ENCODE measurements at places on chromosomes 4 and X.
A peak's percentile ranks its signal among the peaks of the same experiment; 100 is the strongest.

DNA sequence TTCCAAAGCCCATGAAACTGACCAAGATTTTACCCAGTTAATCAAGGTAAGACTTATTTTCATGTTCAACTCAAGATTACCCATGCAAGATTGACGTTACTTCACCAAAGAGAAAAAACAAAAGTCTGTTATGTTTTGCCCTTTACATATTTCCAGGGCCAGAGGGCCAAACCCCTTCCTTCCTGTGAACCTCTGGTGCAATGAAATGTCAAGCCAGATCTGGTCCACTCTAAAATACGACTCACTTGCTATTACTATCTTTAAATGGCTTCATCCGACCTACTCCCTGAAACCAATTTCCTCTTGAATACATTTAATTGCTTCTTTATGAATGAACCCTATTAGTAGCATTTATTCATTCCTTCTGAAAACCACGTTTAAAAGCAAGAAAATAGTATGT is 33.0 kb downstream of the TSPAN5 start:
- no peak for DNase-seq

- DNase-seq, result no peak
Observed at GRCh38 chr4:188613976-188614375, 474.7 kb downstream of the TRIML1 start.

DNA sequence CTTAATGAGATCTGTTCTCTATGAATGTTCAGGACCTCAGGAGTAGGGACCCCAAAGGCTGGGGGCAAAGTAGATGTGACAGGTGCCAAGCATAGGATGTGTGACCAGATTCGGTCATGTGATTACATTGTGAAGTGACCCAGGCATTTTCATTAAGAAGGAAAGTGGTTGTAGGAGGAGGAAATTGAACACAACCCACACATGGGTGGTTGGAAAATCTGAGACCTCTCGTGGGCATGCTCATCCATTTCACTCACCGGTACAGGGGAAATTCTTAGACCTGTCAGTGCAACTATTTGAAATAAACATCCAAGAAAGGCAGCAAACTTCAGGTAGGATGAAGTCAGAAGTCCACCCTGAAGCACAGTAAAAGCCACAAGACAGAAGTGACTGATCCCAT is 43.5 kb upstream of the CD99 start:
- no peak for DNase-seq

DNA sequence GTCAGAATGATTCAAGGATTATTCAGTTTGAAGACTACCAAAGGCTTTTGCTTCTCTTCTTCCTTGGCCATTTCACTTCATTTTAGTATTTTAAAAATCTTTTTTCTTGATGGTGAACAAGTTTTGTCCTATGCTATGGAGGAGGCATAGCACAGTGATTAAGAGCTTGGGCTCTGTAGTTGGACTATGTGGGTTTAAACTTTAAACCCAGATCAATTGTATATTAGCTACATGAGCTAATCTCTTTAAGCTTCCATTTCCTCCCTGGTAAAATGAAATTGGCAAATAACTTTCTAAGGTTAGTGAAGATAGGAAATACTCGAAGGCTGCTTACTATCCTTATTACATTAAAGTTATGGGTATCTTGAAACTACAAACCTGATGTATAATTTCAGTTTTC is 23.8 kb upstream of the C4orf51 start:
- DNase-seq, result no peak

DNA sequence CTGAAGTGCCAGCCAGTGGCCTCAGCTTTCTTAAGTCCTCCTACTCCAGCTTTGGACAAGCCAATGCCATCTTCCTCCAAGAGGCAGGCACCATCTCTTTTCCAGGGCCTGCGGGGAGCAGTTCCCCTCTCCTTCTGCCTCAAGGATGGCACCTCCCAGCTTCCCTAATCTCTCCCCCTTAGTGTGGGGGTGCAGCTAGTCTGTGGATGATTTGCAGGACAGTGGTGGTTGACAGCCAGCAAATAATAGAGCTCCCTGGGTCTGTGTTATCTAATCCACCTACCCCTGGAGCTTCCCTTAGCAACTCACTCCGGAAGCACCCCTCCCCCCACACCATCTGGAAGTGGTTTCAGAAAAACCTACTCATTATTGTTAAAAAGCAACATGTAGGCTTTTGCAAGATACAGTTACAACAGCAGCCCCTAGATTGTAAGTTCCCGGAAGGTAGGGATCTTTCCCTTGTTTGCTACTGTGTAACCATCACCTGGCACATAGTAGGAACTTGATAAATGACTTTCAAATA is 247.1 kb downstream of the BCOR start:
- DNase-seq, result no peak

- no peak for DNase-seq
Observed at GRCh38 chr4:38672074-38672396, 8.0 kb downstream of the KLF3 start.

DNA sequence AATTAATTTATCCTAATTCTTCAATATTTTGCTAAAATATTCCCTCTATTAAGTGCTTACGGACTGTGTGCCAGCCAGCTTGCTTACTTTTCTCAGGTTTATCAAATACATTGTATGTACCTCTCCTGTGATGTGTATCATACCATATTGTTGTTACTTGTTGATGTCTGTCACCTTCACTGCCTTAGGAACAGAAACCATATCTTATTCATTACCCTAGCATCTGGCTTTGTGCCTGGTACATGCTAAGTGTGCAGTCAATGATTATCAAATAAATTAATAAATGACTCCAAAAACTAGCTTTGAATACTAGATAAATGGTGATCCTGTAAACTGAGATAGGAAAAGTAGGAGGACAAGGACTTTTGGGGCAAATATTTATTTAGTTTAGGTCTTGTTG is 6.9 kb downstream of the CLCN3 start:
- DNase-seq, result no peak

DNA sequence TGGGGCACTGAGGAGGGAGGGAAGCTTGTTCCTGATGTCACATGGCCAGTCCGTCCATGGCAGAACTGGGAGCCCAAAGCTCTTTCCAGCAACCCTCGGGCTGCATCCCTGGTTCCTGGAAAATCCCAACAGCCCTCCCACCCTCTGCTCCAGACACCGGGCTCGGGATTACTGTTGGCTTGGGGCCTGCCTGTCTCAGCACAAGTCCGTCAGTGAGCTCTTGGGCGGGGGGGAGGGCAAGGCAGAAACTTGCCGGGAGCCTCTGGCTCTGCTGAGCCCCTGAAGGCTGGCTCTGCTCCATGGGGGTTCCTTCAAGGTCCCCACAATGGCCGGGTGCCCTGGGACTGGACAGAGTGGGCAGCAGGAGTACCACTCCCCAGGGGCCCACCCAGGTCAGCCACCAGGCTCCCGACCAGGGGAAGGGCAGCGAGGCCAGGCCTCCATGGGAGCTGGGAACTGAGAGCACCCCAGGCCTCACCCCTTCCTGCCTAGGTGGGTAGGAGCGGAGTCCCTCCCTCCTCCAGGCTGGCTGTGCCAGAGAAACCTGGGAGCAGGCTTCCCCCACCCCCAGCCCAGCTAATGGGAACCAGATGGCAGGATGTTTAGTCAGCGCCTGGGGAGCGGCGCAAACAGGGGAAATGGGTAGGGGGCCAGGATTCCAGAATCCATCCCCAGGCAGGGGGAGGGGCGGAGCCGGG is 6.4 kb upstream of the HAUS7 start:
- DNase-seq, result no peak

DNA sequence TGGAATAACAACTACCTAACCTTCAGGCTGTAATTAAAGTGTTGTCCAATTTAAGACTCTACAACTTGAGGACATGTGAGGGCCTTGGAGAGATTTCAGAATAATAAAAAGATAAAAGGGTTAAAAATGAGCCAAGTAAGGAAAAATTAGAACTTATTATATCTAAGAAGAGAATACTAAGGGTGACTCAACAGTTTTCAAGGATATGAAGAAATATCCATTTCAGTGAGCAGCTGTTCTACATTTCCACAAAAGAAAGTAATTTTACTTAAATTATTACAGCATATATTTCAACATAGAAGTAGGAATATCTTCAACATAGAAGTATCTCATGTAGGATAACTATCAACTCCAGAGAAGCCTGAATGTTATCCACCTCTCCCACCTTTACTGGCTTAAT is 11.3 kb downstream of the SNX12 start:
- peak; percentile 25 for DNase-seq

DNA sequence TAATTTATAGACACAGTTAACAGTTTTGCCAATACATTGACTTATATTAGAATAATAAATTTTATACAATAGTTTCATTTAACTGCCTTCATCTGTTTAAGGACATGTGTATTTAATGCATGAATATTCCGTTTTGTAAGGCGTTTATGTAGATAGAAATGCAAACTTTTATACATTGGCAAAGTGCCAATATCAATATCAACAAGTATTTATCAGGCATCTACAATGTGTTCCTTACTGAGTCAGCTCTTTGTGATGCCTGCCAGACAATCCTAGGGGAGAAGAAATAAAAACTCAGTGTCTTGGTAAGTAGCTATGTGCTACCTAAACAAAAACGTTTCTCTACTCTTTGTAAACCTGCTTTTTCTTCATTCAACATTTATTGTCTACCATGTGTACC is 1142.2 kb downstream of the C4orf33 start:
- DNase-seq, result no peak

DNA sequence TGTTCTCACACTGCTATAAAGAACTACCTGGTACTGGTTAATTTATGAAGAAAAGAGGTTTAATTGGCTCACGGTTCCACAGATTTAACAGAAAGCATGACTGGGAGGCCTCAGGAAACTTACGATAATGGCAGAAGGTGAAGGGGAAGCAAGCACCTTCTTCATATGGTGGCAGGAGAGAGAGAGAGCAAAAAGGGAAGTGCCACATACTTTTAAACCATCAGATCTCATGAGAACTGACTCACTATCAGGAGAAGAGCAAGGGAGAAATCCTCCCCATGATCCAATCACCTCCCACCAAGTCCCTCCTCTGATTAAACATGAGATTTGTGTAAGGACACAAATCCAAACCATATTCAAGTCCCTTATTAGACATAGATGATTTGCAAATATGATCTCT is 12.3 kb upstream of the RAP2C start:
- peak; percentile 14 for DNase-seq

GRCh38 chrX:153340111-153340510 is 6.2 kb downstream of the ZNF275 start:
- DNase-seq, result no peak

DNA sequence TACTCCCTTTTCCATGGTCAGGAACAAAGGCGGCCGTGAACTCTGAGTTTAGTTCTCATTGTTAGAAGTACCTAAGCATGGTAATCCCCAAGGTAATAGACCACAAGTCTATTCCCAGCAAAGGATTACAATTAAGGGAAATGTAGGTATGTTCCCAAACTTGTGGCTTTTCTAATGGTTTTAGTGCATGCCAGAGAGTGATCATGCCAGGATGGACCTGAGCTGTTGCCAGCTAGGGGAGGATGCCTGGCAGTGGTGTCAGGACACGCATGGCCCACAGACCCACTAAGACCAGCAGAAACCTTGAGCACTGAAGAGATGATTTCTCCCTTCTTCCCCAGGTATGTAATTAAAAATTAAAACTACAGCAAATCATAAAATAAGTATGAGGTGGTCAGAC is 60.8 kb downstream of the COQ2 start:
- DNase-seq, result no peak

DNA sequence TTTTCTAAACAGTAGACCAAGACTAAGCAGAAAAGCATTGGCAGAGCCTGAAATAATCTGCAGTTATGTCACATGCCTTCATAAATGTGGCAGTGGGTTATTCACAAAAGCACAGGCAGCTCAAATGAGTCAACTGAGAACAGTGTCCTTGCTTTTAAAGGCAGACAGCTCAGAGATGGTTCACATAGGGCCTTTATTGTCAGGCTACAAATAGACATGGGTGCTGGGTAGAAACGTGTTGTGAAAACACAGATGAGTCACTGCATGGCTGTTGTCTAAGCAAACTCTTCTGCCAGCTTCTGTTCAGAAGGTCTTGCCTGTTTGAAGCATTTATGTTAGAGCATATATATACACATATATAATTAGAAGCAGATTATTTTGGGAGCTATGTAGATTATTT is 118.0 kb downstream of the SLC4A4 start:
- no peak for DNase-seq

- no peak for DNase-seq
Observed at GRCh38 chr4:87251106-87251505, 30.7 kb upstream of the KLHL8 start.

GRCh38 chr4:41219421-41219950 is 5.1 kb upstream of the APBB2 start:
- DNase-seq, result no peak

GRCh38 chr4:77473509-77473908 is 132.1 kb upstream of the CXCL13 start:
- no peak for DNase-seq

DNA sequence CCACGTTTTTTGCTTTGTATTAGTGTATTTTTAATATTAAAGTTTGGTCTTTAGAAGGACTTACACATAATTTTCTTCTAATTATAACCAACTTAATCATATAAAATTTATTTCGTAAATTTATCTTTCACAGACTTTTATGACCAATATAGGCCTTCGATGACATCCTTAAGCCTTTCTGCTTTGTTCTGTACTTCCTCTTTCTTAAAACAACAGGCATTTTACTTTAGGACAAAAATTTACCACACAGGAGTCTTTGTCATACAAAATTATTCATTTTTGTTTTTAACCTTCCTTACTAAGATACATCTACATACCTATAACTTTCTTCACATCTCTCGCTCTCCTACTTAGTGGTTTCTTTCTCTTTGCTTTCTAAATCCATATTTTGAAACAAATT is 56.3 kb downstream of the RGS12 start:
- peak; percentile 28 for DNase-seq

- no peak for DNase-seq
Observed at GRCh38 chr4:71472946-71473345, 134.1 kb downstream of the SLC4A4 start.

- DNase-seq, result no peak
Observed at GRCh38 chr4:146255463-146255862, 41.1 kb downstream of the REELD1 start.

DNA sequence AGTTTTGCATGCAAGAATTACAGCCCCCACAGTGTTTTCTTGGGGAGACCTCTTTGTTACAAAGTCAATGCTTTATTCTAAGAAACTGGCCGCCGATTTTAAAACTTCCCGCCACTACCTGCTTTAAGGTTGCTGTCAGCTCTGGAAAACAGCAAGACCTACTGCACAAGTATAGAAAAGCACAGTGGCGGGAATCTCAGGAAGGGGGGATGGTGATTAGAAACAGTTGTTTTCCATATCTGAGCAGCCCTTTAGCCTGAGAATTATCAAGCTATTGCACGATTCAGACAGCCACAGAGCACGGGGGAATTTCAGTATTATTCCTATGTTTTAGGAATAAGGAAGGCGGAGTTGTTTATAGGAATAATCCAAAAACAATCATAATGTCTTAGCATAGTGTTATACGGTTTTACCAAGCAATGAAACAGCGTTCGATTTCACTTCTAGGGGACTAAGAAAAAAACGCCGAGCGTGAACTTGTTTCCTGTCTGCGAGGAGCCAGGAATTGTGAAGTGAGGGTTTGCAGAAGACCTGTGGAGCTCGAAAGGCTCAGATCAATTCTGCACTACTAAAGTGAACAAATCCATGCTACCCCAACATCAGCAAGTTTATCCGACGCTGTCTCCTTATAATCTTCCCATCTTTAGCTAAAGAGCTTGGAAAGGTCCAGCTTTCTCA is 81.3 kb downstream of the HMGN5 start:
- no peak for DNase-seq
